ENCODE measurements at places on chromosomes 4 and X.

GRCh38 chr4:112279025-112279881, 6.5 kb downstream of the TIFA start:
- DNase-seq: no peak

GRCh38 chr4:69610484-69610883, 29.0 kb downstream of the UGT2A2 start:
- no peak for DNase-seq

- DNase-seq: no peak
Observed at GRCh38 chrX:152905081-152905420, 7.2 kb downstream of the ZNF185 start.

DNA sequence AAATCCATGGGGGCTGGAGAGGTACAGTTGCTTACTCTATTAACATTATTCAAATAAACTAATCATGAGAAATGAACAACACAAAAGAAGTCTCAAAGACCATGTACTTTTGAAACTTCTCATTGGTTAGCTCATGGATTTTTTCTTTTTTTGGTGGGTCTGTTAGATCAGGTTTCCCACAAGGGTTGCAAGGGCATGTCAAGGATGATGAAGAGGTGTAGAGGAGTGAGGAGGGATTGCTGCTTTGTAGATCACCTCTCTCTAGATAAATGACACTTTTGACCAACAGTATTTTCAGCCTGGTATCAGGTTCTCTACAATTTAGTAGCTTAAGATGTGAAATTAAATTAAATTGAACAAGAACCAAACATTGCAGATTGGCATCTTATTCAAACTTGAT, 417.9 kb upstream of the AGA start:
- no peak for DNase-seq
